Hepatocyte (in vitro differentiated cells): ENCODE measurements at places on chromosomes 6 and 20. TPM values are rescaled to one million over a fixed set of nuclear protein-coding genes. Genes with fewer than 3 reads are reported as not detected.

HLA-DOB gene
- not detected in 2 replicates for total RNA-seq

MEI4 gene
- total RNA-seq, result 0.27 and 0.44 TPM in 2 replicates

RSPO3 gene
- 1.9 and 4.8 TPM in 2 replicates for total RNA-seq

WFDC5 gene
- total RNA-seq, result 0.47 TPM in 1 of 2 replicates, not detected in the other

CDH26 gene
- 0.88 and 2.2 TPM in 2 replicates for total RNA-seq

ZGPAT gene
- 18.6 and 21.5 TPM in 2 replicates for total RNA-seq

ZC2HC1B gene
- not detected in 2 replicates for total RNA-seq

SNAP25 gene
- 3.6 and 3.7 TPM in 2 replicates for total RNA-seq

GDAP1L1 gene
- total RNA-seq, result 0.48 and 2.2 TPM in 2 replicates

DNA sequence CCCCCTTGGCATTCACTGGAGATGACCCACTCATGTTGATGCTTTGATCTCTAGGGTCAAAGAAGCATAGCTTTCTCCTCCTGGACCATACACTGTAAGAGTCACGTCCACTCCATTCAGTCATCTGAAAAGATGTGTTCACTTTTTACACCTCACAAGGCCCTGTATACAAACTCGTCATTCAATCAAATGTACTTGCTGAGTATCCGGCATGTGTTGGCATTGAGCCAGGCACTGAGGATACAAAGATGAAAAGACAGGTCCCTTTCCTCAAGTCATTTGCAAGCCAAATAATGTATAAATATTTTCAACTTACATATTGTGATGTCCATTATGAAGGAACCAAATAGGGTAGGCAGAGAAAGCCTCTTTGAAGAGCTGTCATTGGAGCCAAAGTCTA, 32.6 kb upstream of the CSNK2A1 start:
- no peak overlapping the region for H3K27ac ChIP-seq
- no peak overlapping the region for H3K4me3 ChIP-seq
- peaks cover 7% of the 10 kb centered on the region for H3K4me1 ChIP-seq
- no peak for DNase-seq

GRCh38 chr6:168494726-168495125, 53.7 kb downstream of the SMOC2 start:
- DNase-seq, result no peak
- H3K27me3 ChIP-seq, result no peaks in the 10 kb centered on the region
- no peaks in the 10 kb centered on the region for H3K36me3 ChIP-seq
- H3K4me3 ChIP-seq, result no peak overlapping the region
- no peak overlapping the region for H3K27ac ChIP-seq
- peaks cover 9% of the 10 kb centered on the region for H3K4me1 ChIP-seq

- no peaks in the 10 kb centered on the region for H3K36me3 ChIP-seq
- peak; percentile 30 for DNase-seq
- H3K4me3 ChIP-seq, result no peak overlapping the region
- H3K27ac ChIP-seq, result no peak overlapping the region
- peaks cover 24% of the 10 kb centered on the region for H3K4me1 ChIP-seq
Measured at GRCh38 chr6:167441715-167442206, 116.9 kb downstream of the TTLL2 start.

GRCh38 chr20:13432126-13432525, 206.6 kb downstream of the TASP1 start:
- DNase-seq, result no peak
- H3K36me3 ChIP-seq, result no peaks in the 10 kb centered on the region
- H3K27ac ChIP-seq, result no peak overlapping the region
- no peaks in the 10 kb centered on the region for H3K4me1 ChIP-seq

DNA sequence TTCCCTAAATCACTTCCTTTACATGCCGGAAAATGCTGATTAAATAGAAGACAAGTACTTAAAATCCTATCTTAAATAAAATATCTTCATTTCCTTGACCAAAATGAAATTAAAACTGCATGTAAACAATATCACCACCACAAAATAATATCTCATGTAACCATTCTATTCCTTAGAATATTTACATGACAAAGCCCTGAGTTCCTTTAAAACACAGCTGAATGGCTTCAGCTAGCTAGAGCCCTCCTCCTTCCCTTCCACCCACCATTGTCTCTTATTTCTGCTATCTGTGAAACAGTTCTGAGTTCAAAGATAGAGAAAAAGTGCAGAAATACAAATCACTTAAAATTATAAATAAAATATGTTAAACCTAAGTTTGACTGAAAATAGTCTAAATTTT, 103.1 kb downstream of the HIVEP2 start:
- peaks cover 40% of the 10 kb centered on the region for H3K4me1 ChIP-seq
- H3K27me3 ChIP-seq, result no peaks in the 10 kb centered on the region
- peak overlapping the region; percentile 17 for H3K27ac ChIP-seq
- H3K4me3 ChIP-seq, result no peak overlapping the region
- H3K36me3 ChIP-seq, result no peaks in the 10 kb centered on the region

- no peak overlapping the region for H3K4me3 ChIP-seq
- no peak for DNase-seq
- H3K36me3 ChIP-seq, result peaks cover 2% of the 10 kb centered on the region
Measured at GRCh38 chr20:49647550-49647949, 66.1 kb downstream of the B4GALT5 start.

DNA sequence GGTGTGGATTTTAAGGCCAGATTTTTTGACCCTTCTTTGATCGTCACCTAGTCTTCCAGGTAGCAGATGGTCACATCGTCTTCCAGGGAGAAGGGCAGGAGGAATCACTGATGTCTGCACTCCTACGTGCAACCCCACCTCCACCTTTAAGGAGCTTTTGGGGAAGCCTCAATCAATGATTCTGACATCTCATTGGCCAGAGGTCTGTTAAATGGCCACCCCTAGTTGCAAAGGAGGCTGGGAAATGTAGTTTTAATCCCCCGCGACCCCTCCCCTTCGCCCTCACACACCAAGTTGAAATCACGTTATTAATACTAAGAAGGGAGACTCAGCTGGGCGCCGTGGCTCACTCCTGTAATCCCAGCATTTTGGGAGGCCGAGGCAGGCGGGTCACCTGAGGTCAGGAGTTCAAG, 151.4 kb downstream of the BCAS1 start:
- no peaks in the 10 kb centered on the region for H3K27me3 ChIP-seq
- DNase-seq, result no peak
- no peak overlapping the region for H3K4me3 ChIP-seq
- H3K27ac ChIP-seq, result no peak overlapping the region
- no peaks in the 10 kb centered on the region for H3K36me3 ChIP-seq
- peaks cover 25% of the 10 kb centered on the region for H3K4me1 ChIP-seq

DNA sequence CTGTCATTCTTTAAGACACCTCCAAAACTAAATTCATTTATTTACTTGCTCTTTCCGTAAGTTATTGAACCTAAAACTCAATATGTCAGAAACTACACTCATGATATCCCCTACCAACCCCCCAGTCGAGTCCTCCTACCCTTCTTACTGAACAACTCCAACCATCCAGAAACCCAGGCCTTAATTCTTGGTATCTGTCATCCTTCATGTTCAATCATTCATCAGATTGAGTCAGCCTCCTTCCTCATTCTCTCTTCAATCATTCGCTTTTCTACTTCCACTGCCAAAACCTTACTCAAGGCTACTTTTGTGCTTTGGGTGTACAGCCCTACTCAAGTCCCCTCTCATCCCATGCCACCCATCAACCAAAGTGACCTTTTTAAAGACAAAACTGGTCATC, 95.7 kb downstream of the SMLR1 start:
- no peak overlapping the region for H3K4me3 ChIP-seq
- H3K27ac ChIP-seq, result no peak overlapping the region
- H3K36me3 ChIP-seq, result no peaks in the 10 kb centered on the region
- H3K27me3 ChIP-seq, result no peaks in the 10 kb centered on the region

- H3K27me3 ChIP-seq, result no peaks in the 10 kb centered on the region
- no peak overlapping the region for H3K27ac ChIP-seq
- DNase-seq, result no peak
- no peak overlapping the region for H3K4me3 ChIP-seq
- peaks cover 26% of the 10 kb centered on the region for H3K4me1 ChIP-seq
Measured at GRCh38 chr20:63950701-63951397, 5.4 kb downstream of the UCKL1 start.

DNA sequence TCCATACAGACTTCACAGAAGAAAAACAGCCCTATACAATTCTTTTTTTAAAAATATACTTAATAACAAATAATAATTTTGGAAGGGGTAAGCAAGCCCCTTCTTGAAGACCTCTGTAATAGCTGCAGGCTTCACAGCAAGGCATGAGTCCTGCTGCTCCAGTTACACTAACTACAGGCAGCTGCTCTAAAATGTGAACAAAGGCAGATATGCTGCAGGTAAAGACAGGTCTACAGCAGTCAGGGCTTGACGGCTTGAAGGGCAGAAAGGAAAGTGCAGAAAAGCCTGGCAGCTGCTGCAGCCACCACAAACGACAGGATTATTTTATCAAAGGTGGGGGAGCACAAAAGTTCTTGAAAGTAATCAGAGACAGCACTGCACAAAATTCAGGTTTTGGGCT, 11.3 kb downstream of the FAXC start:
- no peak overlapping the region for H3K4me3 ChIP-seq
- H3K27me3 ChIP-seq, result no peaks in the 10 kb centered on the region
- no peaks in the 10 kb centered on the region for H3K4me1 ChIP-seq
- H3K27ac ChIP-seq, result no peak overlapping the region
- no peak for DNase-seq

DNA sequence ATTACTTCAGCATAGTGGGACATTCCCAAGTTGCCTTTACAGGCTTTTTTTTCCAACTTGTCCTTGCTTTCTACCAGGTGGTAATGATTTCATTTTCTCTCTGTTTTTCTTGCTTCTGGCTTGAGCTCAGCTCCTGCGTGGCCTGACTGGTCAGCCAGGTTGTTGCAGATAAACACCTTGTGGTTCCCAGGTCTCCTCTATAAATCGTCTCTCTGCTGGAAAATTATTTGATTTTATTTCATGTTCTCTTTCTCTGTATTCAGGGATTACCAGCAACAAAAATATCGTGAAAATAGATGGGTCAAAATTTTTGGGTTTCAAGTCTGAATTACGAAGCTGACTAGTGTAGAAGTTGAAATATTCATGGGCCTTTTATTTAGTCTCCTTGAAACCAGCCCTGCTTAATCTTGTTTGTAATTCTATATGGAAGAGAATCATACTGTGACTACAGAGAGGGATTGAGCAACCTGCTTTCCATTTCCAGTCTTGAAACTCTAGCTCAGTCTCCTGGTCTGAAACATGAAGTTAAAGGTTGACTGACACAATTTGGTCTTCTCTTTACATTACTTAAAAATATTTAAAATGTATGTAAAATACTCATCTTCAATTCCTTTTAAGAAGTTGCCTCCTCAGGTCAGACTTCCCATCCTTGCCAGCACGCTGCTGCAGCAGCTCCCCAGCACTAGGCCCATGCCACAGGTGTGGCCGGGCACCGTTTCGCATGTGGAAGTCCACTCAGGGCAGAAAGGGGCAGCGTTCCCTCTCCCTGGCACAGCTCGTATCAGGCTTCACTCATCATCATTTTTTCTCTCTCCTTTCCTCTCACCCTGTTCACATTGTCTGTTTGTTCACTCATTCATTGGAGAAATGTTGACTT, 7.1 kb downstream of the DUSP22 start:
- no peaks in the 10 kb centered on the region for H3K27me3 ChIP-seq
- H3K4me1 ChIP-seq, result no peaks in the 10 kb centered on the region
- no peak for DNase-seq
- H3K27ac ChIP-seq, result no peak overlapping the region
- no peaks in the 10 kb centered on the region for H3K36me3 ChIP-seq

DNA sequence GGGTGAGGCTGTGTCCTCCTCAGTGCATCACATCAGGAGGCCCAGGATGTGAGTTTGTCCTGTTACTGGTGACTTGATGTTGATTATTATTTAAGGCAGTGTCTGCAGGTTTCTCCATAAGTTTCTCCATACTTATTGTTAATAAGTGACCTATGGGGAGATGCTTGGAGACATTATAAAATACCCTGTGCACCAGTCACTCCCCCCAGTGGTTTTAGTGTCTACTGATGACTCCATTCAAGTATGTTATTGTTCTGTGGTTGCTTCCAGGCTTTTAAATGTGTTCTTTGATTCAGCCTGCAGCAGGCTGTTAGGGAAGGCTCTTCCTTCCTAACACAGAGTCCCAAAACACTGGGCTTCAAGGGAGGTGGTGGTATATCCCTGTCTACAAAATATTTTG, 14.6 kb upstream of the CST3 start:
- DNase-seq, result no peak
- no peak overlapping the region for H3K4me3 ChIP-seq
- no peaks in the 10 kb centered on the region for H3K27me3 ChIP-seq
- peaks cover under 1% of the 10 kb centered on the region for H3K4me1 ChIP-seq
- H3K36me3 ChIP-seq, result no peaks in the 10 kb centered on the region
- no peak overlapping the region for H3K27ac ChIP-seq

- H3K27me3 ChIP-seq, result no peaks in the 10 kb centered on the region
- no peaks in the 10 kb centered on the region for H3K36me3 ChIP-seq
- no peaks in the 10 kb centered on the region for H3K4me1 ChIP-seq
- no peak overlapping the region for H3K4me3 ChIP-seq
- DNase-seq, result no peak
- H3K27ac ChIP-seq, result no peak overlapping the region
Measured at GRCh38 chr6:22636452-22636851, 67.1 kb downstream of the HDGFL1 start.

GRCh38 chr6:137117581-137117980, 55.9 kb downstream of the IL22RA2 start:
- H3K27ac ChIP-seq, result no peak overlapping the region
- no peaks in the 10 kb centered on the region for H3K36me3 ChIP-seq
- no peaks in the 10 kb centered on the region for H3K27me3 ChIP-seq
- H3K4me1 ChIP-seq, result peaks cover 4% of the 10 kb centered on the region
- H3K4me3 ChIP-seq, result no peak overlapping the region
- DNase-seq, result no peak

DNA sequence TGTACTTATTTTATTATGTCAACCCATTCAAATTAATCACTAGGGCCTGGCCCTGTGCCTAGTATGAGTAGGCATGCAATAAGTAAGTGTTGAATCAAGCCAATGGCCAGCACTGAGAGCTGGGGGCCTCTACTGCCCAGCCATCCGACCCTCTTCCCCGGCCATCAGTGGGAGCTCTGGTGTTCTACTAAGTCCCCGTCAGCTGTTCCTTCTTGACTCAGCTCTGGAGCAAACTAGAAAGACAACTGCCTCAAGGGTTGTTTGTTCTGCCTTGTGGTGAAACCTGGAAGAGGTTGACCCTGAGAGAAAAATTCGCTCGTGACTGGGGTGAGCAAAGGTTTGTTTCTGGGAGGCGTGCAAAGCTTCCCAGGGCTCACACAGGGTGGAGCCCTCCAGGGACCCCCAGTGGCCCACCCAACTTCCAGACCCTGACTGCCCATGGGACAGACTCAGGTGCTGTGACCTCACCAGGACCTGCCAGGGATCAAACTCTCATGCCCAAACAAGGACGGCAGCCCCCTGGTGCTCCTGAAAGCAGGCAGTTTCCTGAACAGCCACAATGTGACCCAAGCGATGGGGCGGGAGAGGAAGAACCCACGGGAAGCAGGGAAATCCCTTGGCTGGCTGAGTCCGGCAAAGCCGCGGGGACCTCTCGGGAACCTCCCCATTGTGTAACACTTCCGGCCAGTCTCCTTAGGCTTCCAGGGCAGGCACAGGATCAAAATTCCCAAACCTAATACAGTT, 50.4 kb downstream of the BANF2 start:
- no peak for DNase-seq
- H3K36me3 ChIP-seq, result no peaks in the 10 kb centered on the region
- no peak overlapping the region for H3K4me3 ChIP-seq
- no peaks in the 10 kb centered on the region for H3K4me1 ChIP-seq
- no peaks in the 10 kb centered on the region for H3K27me3 ChIP-seq
- no peak overlapping the region for H3K27ac ChIP-seq
